CD4-positive, alpha-beta T cell treated with Interferon alpha-2 for 1 hour (primary cell): ENCODE measurements at places on chromosomes 1 and 21.

DNA sequence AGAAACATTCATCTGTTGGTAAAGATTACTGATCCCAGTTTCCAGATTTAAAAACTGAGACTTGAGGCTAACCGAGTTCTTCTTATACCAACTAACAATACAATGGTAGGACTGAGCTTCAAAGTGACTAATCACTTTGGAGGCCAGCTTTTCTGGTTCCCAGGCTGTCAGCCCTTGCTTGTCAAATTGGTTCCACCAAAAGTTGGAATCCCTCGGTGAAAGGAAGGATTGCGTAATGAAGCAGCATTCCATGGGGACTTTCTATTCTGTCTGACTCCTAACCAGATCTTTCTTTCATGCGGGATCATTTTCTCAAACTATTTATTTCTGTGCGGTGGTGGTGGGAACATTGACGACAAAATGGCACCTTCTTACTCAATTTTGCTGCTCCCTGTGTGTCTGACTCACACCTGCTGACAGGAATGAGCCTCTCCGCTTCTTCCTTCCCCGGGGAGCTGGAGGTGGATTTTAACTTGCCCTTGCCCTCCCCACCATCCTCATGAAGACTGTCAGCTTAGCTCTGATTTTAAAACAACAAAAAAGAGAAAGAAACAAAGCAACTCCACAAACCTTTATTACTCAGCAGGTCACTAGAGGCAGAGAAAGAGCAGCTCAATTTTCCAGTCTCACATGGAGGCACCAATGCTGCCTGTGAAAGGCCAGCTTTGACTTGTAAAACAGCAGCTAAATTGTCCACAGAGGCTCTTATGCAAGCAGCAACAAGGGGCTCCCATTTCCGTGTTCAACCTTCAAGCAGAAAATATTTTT lies 32.9 kb upstream of the RASAL2 start:
- DNase-seq, result no peak

DNA sequence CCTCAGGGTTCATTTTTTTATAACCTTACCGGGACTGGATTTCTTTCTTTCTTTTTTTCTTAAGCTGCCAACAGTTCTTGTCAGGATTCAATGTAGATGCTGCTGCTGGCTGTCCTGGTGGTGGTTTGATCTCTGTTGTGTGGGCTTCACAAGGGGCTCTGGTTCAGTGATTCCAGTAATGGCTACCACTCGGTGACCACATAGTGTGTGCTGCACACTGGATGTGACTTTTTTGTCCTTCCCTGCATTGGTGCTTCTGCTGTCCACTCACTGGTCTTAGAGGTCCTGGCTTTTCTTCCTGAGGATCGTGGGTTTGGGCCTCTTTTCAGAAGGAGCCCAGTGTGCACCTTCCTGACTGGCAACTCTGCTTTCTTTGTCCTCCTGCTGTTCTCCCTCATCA lies 18.5 kb downstream of the KCNK1 start:
- no peak for DNase-seq

- no peak for DNase-seq
These were observed 429.0 kb downstream of the KIF26B start for GRCh38 chr1:245583575-245584330.

DNA sequence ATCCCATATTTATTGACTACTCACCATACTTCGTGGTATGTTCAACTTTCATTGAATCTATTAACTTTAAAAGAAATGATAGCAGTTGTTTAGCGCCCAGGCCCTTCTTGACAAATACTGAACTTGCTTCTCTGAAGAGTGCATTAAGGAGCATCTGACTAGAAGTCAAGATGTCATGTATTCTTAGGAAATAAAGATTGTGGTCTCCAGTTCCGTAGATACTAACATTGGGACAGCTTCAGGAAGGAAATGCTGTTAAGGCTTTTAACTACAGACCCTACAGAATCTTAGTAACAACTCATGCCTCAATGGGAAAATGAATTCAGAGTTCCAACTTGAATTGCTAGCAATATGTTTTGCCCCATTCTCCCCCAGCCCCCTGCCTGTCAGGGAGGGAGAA lies 14.8 kb downstream of the LYST start:
- no peak for DNase-seq

DNA sequence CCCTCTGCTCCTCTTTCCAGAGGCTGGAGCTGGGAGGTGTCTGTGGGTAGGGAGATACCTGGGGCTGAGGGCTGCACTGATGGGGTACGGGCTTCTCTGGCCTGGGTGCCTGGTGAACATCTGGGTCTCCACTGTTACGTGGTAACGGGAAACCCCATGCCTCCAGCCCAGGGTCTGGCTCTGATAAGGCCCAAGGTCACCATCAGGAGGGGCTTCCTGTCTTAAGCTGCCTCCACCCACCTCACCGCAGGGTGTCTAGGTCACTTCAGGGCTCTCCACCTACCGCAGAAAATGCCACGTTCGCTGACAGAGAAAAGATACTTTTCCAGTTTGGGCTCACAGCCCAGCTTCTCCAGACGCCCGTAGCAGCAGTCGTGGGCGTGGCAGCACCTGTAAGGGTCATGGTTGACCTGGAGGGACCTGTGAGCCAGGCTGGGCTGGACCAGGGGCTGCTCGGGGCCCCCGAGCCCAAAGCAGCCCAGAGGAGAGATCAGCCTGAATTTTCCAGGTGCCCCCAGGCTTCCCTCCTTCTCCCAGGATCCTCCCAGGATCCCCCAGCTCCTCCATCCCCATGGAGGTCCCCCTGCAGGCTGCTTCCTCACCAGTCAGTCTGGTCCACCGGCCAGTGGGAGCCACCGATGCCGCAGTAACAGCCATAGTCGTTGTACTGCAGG lies 1.3 kb downstream of the PLA2G2E start:
- DNase-seq, result no peak

GRCh38 chr1:194062526-194062925 lies 876.1 kb upstream of the B3GALT2 start:
- no peak for DNase-seq

GRCh38 chr1:30879126-30879786 lies 29.3 kb downstream of the SDC3 start:
- DNase-seq, result no peak

DNA sequence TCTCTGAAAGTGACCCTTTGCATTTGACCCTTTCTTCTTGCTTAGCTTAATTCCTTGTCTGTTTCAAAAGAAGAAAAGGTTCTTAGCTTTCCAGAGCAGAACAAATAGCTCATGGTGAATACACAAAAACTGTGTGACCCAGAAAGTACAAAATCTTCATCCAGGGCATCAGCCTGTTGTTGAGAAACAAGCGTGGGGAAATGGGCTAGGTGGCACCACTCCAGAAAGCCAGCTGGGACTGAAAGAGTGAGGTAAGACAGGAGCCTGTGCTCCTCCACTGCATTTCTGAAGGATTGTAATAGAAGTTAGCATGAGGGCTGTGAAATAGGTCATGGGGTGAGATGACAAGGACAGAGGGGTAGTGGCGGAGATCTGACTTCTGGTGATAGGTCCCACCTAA lies 45.8 kb downstream of the CYP2J2 start:
- no peak for DNase-seq

GRCh38 chr1:222420633-222421032 lies 127.3 kb downstream of the HHIPL2 start:
- DNase-seq, result peak; percentile 22

- DNase-seq, result no peak
These were observed 62.3 kb upstream of the SLC25A33 start for GRCh38 chr1:9476790-9477463.

GRCh38 chr1:231091831-231092301 lies 51.8 kb upstream of the FAM89A start:
- peak; percentile 32 for DNase-seq

DNA sequence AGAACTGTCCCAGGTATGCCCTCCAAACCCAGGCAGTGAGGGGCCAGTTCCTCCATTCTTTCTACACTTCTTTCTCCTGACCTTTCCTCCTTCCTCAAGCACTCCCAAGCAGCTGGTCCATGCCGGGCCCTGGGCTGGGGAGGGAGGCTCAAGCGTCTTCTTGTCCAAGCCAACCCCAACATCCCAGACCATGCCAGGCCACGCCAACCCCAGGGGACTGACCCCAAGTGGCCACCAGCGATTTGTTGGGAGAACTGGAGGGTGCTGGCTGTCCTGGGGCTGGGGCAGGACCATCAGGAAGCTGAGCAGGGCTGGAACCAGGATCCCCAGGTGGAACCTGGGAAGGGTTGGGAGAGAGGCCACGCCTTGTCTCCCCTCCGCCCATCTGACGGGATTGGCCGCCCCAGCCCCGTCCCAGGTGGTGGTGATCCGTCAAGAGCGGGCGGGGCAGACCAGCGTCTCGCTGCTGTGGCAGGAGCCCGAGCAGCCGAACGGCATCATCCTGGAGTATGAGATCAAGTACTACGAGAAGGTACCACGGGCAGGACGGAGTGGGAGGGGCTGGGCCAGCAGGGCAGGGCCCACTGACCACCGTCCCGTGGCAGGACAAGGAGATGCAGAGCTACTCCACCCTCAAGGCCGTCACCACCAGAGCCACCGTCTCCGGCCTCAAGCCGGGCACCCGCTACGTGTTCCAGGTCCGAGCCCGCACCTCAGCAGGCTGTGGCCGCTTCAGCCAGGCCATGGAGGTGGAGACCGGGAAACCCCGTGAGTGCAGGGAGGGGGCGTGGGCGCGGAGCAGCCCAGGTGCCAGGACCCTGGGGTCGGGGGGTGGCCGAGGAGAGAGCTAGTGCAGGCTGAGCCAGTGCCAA lies 29.9 kb downstream of the EPHA8 start:
- DNase-seq, result no peak

- no peak for DNase-seq
These were observed 43.4 kb downstream of the ITSN1 start for GRCh38 chr21:33685613-33686197.

GRCh38 chr1:35475856-35476674 lies 81.1 kb downstream of the KIAA0319L start:
- DNase-seq, result no peak

- DNase-seq, result no peak
These were observed 1.8 kb upstream of the PTTG1IP start for GRCh38 chr21:44875316-44875700.

DNA sequence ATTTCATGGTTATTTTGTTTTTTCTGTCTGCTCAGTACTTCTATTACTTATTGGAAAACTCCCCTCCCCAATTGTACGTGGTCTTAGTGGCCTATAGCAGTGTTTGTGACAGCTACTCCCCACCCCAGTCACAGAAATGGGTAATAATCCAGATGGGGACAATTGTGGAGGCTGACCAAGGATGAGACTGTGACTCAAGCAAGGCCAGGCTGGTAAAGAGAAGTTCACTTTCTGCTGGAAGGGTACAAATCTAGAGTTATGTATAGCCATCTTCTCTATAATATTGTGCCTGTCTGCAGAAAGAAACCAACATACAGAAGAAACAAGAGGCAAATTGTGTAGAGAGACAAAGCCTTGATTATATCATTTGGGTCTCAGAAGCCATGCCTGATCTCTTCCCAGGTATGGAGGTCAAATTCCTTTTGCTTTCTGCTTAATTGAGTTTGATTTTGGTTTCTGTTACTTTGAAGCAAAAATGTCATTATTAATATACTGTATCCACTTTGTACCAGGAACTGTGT lies 270.4 kb downstream of the HLX start:
- no peak for DNase-seq

GRCh38 chr1:231500666-231501065 lies 27.8 kb upstream of the TSNAX start:
- no peak for DNase-seq

- no peak for DNase-seq
These were observed 23.0 kb downstream of the RUNX1 start for GRCh38 chr21:35026153-35026500.

GRCh38 chr1:201778279-201779065 lies 50.5 kb upstream of the IPO9 start:
- no peak for DNase-seq

DNA sequence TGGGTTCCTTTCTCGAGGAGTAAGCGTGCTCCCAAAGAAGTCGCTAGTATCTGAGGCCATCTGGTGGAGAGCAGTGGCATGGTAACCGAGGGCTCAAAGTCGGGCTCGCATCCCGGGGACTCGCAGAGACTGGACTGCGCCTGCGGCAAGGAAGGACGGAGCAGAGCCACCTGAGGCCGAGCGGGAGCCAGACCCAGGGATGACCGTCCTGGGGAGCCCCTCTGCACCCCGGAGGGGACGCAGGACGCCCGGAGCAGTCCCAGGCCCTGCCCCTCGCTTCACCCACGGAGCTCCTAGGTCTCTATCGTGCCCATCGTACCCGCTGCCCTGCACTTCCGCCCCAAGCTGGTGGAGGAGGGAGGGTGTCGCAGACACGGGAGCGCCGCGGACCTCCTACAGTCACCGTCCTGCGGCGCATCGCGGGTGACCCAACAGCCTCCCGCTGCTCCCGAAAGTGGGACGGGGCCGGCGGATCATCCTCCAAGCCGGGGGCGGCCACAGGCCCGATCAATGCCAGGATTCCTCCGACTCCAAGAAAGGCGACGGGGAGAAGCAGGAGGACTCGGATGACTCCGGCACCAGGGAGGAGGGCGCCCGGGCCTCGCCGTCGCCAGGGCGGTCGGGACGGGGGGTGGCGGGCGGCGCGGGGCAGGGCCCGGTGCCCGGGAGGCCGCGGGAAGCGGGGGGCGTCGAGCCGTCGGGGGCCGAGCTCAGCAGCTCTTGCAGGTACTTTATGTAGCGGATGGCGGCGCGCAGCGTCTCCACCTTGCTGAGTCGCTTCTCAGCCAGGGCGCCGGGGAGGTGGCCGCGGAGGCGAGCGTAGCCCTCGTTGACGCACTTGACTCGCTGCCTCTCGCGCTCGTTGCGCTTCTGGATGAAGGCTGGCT lies 2.3 kb upstream of the CACNA1S start:
- peak; percentile 78 for DNase-seq

- DNase-seq, result no peak
These were observed 22.4 kb downstream of the VPS45 start for GRCh38 chr1:150089846-150090520.

DNA sequence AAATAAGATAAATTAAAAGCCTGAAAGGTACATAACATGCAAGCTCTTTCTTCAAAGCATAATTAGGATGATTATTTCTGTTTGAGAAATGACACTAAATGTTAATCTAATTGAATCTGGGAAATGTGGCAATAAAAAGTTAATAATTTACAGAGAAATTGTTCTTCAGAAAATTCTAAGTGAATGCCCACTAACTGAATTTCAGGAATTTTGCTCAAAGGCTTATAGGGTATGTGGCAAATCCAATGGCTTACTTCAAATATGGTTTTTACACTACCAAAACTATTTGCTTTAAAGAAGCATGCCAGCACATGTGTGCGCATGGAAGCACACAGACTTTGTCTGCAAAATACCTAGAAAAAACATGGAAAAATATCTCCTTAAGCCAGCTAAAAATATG lies 186.6 kb upstream of the FOXD3 start:
- DNase-seq, result no peak

DNA sequence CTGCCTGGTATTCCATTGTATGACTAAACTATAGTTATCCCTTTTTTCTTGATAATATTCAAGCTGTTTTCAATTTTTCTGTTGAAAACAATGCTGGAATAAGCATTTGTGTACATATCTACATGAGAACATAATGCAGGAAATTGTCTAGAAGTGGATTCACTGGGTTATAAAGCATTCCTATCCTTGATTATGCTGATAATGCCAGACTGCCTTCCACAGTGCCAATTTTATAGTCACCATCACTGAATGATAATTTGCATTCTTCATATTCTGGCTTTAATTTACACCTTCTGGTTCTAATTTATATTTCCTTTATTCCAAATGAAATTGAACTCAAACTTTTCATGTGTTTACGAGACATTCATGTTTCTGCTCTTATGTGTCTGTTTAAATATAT lies 651.0 kb upstream of the PLXNA2 start:
- no peak for DNase-seq

- DNase-seq, result no peak
These were observed 341.0 kb upstream of the NEGR1 start for GRCh38 chr1:72623299-72623708.
